Breast epithelium (tissue), 4 donors: ENCODE measurements at places on chromosomes 13 and 19. TPM values are rescaled to one million over a fixed set of nuclear protein-coding genes. Genes with fewer than 3 reads are reported as not detected.

DNA sequence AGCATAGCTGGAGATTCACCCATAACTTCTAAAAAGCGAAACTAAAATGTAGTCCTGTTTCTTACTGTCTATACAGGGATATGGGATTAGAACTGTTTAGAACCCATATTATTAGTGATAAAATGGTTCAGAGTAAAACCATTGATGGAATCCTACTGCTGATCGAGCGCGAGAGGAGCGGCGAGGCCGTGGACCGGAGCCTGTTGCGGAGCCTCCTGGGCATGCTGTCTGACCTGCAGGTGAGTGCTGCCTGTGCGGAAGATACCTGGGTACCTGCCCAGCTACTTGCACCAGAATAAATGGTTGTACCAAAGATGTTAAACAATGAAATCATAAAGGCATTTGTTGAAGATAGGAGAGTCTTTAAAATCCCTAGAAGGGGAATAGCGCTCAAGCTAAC is 23.7 kb downstream of the CUL4A start:
- no peak for DNase-seq

DNA sequence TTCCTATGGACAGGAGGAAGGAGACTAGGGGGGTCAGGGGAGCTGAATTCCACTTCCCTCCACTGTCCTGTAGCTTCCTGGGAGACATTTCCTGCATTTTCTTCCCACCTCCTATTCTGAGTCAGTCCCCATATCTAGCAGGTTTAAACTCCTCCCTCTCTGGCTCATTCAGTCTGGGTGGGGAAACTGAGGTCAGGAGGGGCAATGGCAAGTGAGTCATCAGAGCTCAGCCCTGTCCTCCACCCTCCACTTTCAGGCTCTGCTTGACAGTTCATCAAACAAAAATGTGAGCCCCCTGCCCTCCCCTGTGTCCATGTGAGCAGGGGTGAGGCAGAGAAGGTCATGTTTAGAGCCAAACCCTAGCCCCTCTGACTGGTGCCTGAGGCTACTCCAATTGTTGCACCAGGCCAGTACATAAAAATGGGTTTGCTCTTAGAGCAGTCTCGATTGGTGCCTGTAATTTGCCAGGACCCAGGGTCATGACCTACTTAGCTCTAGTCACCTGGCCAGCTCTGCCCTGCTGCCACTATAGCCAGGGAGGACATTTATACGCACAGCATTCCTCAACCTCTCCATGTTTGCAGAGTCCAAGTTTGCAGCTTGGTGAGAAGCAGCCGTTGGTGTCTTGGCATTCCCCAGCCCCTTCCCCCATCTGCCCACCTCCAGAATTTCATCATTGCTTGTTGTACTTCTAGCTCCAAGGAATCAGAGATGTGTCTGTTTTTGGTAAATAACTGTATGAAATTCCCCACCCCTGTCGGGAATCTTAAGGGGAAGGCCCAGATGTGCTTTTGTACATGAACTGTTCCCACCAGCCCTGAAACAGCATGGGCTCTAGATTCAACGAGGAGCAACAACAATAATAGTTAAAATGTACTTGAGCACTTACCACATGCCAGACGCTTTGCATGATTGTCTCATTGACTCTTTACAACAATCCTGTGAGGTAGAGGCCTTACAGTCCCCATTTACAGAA is 20.7 kb downstream of the SAMD4B start:
- no peak for DNase-seq

GRCh38 chr13:114296902-114297301 is 15.5 kb downstream of the UPF3A start:
- no peak for DNase-seq

GRCh38 chr13:77415253-77416071 is 88.6 kb upstream of the MYCBP2 start:
- DNase-seq = no peak

The FDX2 gene
- total RNA-seq = 19.9 TPM
